CD4-positive, alpha-beta T cell treated with Interferon alpha-2 for 1 hour (primary cell): ENCODE measurements at places on chromosomes 3 and 15.

DNA sequence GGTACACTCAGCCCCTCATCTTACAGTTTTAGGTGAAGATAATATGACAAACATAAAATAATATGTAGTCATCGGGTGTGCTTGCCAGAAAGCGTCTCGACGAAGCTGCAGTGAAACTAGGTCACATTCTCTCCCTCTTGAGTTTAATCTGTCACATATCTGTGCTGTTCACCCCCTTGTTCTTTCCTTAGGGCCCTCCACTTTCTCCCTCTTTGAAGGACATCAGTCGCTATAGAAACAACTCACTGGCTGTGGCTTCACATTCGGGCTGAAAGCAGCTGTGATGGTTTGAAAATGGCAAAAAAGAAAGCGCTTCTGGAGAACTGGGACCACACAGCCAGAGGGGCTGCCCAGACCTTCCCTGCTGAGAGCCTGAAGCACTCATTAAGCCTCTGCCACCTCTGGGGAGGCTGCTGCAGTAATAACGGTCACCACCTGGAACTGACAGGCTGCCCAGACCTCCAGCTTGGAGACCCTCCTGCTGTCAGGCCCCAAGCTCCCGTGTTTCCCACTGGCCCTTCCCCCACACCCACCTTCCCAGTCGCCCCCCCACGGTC, 50.3 kb downstream of the ABTB1 start:
- no peak for DNase-seq

DNA sequence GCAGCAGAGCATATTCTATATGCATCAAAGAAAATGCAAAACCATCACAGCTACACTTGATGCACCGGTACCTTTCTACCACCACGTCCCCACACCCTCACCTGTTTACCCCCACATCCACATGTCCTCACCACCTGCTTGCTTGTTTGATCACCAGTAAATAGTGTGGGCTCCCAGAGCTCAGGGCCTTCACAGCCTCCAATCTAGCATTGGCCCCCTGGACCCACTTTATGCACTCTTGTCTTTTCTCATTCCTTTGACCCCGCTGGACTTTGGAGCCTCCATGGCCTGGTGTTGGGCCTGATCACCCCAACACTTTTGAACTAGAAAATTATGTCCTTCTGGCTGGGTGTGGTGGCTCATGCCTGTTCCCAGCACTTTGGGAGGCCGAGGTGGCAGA, 190.1 kb downstream of the PDE8A start:
- DNase-seq: no peak

DNA sequence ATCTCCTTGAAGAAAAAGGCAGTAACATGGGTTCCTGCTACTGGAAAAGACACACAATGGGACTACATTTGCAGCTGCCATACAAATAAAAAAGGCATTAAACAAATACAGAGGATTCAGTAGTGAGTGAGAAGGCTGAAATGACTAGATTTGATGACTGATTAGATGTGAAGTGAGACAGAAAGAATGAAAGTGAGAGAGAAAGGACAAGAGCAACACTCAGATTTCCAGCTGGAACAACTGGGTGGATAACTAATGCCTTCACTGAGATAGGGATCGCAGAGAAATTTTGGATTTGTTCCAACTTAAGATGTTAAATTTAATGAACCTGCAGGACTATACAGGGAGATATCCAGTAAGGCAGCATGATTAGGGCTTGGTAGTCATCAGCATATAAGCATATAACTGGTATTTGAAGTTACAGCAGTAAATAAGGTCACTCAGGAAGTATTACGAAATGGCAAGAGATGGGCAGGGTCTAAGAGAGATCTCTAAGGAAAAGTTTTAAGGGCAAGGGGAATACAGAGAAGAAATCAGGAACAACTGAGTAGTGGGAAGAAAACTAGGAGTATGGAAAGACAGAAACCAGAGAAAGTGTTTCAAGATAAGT, 8.2 kb downstream of the OSBPL11 start:
- DNase-seq: no peak

GRCh38 chr15:89826671-89827655, 12.3 kb upstream of the ANPEP start:
- DNase-seq: no peak

- no peak for DNase-seq
Measured at GRCh38 chr15:73585871-73586654, 47.1 kb downstream of the NPTN start.
